ENCODE measurements at places on chromosomes 16 and 17. TPM values are rescaled to one million over a fixed set of nuclear protein-coding genes. Genes with fewer than 3 reads are reported as not detected.

TOP2A gene
- total RNA-seq: 0.17 TPM

SHISA9 gene
- total RNA-seq: 0.07 TPM

ENPP7 gene
- not detected for total RNA-seq

TPSB2 gene
- total RNA-seq: 1.5 TPM

MT1E gene
- 93.7 TPM for total RNA-seq

KCNJ12 gene
- total RNA-seq: 7.2 TPM

PIMREG gene
- 0.33 TPM for total RNA-seq

KRTAP1-5 gene
- not detected for total RNA-seq

CCL14 gene
- 6.4 TPM for total RNA-seq

DLX4 gene
- not detected for total RNA-seq

TMED6 gene
- total RNA-seq: not detected

KRT31 gene
- total RNA-seq: not detected

RUNDC3A gene
- 1.2 TPM for total RNA-seq

GLIS2 gene
- total RNA-seq: 9.0 TPM

CARD14 gene
- not detected for total RNA-seq

C17orf50 gene
- not detected for total RNA-seq

ETV4 gene
- total RNA-seq: 1.6 TPM

EME2 gene
- 4.9 TPM for total RNA-seq

PDIA2 gene
- total RNA-seq: 3.1 TPM

PRSS33 gene
- total RNA-seq: not detected

TBC1D26 gene
- not detected for total RNA-seq

ABI3 gene
- 10.8 TPM for total RNA-seq
